ENCODE measurements at places on chromosomes 3 and 15.

- DNase-seq: no peak
Observed at GRCh38 chr3:71753701-71754609, at the start of gene GPR27. Gene GPR27, plus strand, starts transcription at chr3:71753855. Its CDS starts 195 bp downstream, at chr3:71754050.

- no peak for DNase-seq
Observed at GRCh38 chr3:146521394-146521793, 23.0 kb downstream of the PLSCR1 start.

DNA sequence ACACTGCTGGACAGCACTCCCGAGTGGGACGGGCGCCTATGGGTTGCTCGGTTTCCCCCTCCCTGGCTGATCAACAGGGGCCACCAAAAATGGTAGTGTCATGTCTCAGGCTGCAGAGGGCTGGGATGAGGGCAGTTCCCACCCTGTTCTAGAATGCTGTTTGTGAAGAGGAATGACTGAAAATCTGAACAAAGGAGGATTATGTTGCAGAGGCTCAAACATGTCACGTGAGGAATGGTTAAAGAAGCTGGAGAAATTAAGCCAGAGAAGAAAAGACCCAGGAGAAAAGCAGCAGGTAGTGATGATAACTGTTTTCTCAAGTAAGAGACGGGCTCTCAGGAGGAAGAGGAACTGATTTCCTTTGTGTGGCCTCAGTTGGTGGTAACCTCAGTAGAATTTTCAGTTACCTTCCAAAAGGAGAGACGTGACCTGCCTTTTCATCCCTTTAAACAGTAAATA is 10.4 kb downstream of the SPG21 start:
- DNase-seq: no peak

DNA sequence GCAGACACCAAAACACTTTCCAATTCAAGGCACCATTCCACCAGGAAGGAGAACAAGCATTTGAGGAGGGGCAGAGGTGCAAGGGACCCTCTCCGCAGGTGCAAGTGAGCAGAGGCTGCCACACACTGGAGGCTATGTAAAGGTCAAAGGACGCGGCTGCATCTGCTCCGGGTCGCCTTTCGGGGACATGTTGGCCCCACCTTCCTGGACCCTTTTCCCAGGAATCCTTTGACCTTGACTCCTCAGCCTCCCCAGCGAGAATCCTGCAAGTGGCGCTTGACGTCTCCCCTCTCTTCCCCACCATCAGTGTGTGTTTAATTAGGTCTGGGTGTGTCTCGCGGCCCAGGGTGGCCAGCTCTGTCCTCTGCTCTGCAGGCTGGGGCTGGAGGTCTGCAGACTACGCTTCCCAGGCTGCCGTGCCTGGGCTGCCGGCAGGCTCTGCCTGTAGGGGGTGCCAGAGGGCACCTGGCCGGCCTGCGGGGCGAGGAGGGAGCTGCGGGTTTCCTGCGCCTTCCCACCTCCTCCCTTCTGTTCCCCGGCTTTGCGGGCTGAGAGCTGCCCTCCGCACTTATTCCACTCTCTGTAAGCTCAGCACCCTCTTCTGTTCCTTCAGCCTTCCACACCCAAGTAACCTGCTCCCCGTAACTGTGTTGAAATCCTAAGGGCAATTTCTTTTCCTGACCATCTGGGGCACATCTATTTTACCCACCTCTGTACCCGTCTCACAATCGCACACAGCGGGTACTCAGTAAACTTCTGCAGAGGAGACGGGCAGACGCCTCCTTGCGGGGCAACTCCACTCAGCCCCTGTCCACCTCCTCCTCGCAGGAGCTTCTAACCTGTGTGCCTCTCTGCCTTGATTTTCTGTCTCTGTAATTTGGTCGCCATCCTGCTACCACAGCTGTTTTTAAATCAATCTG is 129.8 kb downstream of the NSMCE3 start:
- peak; percentile 42 for DNase-seq

DNA sequence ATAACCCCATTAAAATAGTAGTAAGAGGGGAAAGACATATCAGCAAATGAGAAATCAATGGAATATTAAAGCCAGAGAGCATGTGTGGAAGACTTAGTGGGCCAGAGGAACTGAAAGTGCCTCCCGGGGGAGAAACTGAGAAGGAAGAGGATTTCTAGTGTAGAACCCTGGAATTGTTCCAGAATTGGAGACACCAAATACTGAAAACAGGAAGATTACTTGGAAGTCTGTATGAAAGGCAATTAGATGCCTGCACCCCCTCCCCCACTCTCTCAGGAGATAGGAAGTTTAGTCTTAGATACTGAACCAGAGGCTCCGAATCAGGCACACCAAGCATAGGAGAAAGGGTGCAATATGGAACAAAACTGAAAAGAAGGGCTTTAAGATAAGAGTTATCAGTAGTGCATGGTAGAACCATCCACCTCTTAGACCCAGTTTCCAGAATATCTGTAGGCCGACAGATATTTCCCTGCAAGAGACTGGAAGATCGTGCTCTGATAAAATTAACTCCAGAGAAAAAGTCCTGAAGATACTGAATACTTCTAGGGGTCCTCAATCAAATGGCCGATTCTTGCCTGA is 32.4 kb downstream of the KLHL18 start:
- no peak for DNase-seq

DNA sequence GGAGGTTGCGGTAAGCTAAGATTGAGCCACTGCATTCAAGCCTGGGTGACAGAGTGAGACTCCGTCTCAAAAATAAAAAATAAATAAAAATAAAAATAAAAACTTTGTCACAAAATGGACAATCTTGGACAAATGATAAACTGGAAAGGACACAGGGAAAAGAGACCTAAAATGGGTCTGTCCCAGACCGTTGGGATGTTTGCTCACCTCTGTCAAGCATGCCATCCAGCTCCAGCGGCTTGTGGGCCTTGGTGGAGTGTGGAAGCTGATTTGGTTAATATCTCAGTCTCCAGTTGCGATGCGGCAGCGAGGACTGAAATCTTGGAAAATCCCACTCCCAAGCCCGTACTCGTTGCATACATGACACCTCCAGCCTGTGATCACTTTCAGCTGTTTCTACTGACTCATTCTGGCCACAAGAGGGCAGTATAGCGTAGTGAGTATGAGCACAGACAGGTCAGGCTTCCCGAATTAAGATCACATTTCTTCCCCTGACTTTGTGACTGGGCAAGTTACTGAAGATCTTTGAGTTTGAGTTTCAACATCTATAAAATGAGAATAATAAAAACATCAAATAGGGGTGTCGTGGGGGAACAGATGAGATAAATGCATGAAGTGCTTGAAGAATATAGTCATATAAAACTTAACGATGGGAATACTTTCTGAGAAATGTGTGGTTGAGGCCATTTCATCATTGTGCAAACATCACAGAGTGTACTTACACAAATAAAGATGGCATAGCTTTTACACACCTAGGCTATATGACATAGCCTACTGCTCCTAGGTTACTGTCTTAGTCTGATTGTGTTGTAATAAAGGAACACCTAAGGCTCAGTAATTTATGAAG is 19.6 kb upstream of the MOBP start:
- DNase-seq: peak; percentile 21

DNA sequence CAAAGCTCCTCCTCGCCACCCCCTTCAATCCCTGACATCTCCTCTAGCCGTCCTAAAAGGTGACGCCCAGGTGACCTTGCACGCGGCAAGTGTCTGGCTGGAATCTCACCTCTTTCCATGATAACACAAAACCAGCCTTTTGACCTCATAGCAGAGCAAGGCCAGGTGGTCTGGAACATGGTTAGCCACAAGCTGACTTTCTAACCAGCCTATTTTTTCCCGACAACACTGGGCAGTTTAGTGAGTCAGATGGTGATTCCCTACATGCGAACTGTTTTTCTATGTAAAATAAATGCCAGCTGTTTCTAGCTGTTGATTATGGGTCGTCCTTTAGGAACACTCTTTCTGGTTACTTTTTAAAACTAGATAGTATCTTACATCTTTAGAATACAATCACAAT is 243.0 kb downstream of the CD47 start:
- DNase-seq: no peak

GRCh38 chr3:149610351-149611105 is 47.3 kb downstream of the WWTR1 start:
- DNase-seq: no peak

DNA sequence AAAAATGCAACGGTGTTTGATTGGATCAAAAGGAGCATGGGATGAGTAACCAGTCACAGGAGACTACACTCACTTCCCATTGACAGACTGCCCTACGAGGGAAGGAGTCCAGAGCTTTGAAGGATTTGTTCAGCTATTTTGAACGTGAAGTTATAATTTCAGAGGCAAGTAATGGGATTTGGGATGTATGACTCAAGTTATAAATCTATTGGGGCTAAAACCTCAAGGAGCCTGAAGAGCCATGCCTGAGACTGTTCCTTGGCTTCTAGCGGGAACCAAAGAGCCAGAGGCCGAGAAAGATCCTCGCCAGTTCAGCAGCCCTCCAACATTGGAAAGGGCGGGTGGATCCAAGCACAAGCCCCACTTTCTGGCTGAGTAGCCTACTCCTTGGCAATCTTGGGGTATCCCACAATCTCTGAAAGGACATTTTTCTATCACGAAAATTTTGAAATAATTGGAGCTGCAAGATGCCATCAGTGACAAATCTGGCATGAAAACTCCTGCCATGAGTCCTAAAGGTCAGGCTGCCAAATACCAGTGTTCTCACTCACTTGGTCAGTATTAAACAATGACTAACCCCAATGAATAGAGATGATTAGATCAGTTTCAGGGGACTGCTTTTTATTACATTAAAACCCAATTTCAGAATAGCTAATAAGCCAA is 48.6 kb upstream of the SLCO2A1 start:
- no peak for DNase-seq

- no peak for DNase-seq
Observed at GRCh38 chr15:76976572-76977270, 18.2 kb upstream of the PSTPIP1 start.

DNA sequence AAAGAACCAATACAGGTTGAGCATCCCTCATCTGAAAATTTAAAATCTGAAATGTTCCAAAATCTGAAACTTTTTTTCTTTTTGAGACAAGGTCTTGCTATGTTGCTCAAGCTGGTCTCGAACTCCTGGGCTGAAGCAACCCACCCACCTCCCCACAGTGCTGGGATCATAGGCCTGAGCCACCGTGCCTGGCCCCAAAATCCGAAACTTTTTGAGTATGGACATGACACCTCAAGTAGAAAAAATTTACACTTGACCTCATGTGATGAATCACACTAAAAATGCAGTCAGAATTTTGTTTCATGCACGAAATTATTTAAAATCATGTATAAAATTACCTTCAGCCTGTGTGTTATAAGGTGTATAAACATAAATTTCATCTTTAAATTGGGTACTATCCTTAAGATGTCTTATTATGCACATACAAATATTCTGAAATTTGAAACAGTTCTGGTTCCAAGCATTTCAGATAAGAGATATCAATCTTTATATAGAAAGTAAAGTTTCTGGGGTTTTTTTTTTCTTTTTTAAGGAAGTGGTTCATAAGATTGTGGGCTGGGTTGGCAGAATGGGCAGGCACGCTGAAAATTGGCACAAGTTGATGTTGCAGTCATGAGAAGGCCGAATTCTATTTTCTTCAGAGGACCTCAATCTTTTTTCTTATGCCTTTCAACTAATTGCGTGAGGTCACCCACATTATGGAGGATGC is 72.5 kb downstream of the SPRED1 start:
- no peak for DNase-seq

GRCh38 chr15:34223904-34224596 is 766 bp upstream of the EMC4 start:
- no peak for DNase-seq

DNA sequence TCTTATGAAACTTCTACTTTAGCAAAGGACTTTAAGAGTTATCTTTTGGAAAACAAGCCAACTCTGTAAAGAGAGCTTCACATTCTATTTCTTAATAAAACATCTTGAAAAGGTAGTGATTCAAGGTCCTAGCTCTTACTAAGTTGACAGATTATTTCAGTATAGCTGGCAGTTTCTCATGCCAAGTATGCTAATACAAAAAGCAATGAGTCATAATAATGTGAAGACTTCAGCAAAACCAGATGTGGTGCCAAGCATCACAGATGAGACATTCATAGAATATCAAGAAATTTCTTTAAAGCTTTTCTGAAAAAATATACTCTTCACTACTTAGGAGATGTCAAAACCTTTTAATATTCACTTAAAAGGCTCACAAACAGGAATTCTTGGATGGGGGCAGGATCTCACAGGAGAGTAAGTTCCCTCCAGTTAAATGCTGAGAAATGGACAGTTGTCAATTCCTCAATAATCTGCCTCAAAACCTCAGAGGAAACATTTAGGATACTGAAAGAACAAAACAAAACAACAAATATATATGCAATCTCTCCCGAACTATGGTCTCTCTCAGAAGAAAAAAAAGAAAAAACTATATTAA is 45.6 kb downstream of the DCBLD2 start:
- DNase-seq: no peak

GRCh38 chr3:69108811-69109210 is 13.6 kb downstream of the LMOD3 start:
- no peak for DNase-seq

DNA sequence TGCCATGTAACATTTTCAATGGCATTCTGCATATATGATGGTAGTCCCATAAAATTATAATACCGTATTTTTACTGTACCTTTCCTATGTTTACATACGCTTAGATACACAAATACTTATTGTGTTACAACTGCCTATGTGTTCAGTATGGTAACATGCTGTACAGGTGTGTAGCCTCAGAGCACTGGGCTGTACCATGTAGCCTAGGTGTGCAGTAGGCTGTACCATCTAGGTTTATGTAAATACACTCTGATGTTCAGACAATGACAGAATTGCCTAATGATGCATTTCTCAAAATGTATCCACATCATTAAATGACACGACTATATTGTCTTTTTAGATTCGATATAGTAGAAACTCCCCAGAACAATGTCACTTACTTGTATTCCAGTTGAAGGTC is 22.7 kb downstream of the CD80 start:
- no peak for DNase-seq

Data from T-cell (primary cell).